Posterior vena cava (tissue), 2 donors: ENCODE measurements at places on chromosomes 5 and 9.

- DNase-seq, result peak; percentile 68
These were observed 9.2 kb downstream of the PCDH1 start for GRCh38 chr5:141869040-141869439.

DNA sequence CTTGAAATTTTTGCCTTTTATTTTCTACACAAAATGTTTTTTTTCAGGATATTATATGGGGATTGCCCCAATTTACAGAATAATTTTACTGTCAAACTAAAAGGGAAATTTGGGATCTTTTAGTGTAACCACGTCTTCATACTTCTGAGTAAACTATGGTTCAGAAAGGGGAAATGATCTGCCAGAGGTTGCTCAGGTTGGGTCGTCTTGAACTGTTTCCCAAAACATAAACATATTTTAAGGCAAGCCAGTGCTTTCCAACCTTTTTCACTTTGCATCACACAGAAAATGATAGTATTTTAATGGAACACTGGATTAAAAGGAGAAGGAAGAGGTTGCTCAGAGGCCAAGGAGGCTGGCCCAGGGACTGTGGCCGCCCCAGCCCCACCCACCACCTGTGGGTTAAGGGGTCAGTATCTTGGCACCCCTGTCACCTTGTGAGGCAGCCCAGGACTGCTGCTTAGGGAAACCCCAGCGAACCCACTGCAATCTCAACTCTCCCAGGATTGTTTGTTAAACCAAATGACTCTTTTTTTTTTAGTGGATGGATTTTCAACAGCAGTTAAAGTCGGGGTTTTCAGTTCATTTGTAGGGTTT, 142.7 kb upstream of the DHFR start:
- no peak for DNase-seq

DNA sequence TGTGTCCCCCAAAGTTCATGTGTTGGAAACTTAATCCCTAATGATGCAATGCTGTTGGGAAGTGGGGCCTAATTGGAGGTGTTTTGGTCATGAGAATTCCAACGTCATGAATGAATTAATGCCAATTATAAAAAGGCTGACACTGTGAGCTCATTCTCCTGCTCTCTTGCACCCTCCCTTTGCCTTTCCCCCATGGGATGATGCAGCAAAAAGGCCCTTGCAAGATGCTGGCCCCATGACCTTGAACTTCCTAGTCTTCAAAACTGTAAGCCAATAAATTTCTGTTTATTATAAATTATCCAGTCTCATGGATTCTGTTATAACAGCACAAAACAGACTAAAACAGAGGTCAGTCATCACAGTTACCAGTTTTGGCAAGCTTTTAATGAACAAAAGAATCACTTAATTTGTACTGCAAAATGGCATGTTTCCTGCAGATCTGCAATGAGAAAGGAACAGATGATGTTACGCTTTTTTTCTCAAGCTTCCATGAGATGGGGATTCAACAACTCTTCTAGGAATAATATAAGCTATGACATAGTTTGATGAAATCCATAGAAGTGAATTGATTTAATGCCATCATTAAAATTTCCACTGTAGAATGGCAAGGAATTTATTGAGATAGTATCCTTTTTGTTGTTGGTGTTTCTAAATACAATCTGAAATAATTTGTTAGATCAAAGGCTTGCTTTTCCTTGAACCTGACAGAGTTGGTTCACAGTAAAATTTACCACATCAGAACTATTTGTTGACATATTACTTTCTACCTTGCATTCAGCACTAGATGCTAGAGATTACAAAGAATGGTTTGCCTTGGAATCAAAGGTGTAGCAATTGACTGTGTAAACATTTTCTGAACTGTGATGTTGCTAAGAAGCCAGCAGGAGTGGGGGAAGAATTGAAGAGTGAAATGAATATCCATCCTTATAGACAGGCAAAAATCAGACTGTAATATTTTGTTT, 29.3 kb upstream of the RFK start:
- DNase-seq, result no peak

DNA sequence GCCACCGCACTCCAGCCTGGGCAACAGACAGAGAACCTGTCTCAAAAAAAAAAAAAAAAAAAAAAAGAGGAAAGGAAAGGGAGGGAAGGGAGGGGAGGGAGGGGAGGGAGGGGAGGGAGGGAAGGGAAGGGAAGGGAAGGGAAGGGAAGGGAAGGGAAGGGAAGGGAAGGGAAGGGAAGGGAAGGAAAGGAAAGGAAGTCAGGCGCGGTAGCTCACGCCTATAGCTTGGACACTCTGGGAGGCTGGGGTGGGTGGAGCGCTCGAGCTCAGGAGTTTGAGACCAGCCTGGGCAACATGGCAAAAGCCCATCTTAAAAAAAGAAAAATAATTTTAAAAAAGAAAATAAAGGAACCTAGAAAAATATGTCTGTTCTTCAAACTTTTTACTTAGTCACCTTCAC, 56.0 kb upstream of the CER1 start:
- DNase-seq, result no peak

DNA sequence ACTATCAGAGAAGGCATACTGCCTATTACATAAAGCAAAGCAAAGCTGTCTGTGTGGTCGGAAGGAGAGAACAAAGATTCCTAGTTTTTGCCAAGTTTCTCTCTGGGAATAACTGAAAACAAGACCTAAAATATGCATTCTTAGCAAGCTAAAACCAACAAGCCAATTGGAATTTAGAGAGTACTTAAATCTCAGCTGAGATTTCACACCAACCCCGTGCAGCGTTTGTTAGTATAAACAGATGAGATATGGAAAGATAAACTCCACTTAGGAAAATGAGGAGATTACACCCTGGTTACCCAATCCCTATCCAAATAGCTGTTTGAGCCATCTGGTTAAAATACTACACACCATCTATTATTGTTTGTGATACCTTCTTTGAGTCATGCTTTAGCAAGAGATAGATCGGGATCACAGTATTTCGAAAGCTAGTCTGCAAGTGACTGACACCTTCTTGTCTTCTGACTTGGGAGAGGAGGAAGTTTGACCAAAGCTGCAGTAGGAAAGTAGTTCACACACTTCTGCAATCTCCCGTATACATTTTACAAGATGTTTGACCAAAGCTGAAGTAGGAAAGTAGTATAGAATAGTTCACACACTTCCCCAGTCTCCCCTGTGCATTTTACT, 18.2 kb downstream of the FAF2 start:
- no peak for DNase-seq

- no peak for DNase-seq
These were observed 115.9 kb upstream of the FCN2 start for GRCh38 chr9:134764473-134765269.

GRCh38 chr5:124841829-124842712, 95.6 kb upstream of the ZNF608 start:
- peak; percentile 80 for DNase-seq

- peak; percentile 47 for DNase-seq
These were observed 39.5 kb downstream of the SLC22A5 start for GRCh38 chr5:132408965-132409364.

DNA sequence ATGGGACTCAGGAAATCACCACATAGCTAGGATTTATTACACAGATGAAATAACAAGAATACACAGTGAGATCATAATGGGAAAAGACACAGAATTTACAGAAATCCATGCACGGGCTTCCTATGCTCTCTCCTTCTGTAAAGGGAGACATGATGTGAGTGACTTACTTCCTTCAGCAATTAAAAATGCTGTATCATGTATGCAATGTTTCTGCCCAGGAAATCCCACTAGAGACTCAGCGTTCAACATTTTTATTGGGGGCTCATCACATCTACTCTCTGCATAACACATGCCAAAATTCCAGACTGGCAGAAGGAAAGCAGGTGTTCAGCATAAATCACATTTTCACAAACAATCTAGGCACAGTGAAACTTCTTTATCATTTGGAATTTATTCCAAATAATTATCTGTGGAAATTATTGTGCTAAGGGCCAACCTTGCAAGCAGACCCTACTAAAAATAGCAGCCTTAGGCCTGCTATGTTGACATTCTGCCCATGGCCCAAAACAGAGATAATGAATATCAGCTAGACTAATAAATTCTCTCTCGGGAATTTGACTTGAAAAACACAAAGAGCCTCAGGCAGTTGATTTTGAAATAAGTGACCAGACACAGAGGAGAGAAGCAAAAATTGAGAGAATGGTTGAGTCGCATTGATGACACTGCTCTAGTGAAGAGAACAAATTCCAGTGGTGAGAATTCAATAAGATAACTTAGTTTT, 31.4 kb upstream of the SELENOP start:
- no peak for DNase-seq

- DNase-seq, result peak; percentile 41
These were observed 12.5 kb downstream of the TMEM8B start for GRCh38 chr9:35841645-35841900.

- DNase-seq, result peak; percentile 91
These were observed 23.1 kb upstream of the SPTLC1 start for GRCh38 chr9:92138157-92138959.

DNA sequence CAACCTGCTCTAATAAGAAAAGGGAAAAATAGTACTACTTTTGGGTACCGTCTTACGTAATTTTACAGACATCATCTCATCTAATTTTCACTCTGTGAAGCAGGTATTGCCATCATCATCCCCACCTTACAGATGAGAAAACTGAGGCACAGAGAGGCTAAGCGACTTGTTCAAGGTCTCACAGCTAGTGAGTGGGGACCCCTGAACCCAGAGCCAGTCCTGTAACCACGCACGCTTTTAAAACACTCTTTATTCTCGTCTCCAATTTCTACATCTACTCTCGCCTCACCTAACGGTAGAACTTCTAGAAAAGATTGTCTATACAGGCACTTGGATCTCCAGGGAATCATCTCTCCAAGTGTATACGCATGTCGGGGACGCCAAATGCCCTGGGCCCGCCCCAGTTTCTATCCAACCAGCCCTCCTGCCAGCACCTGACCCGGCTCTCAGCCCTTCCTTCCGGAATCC, 1.5 kb upstream of the TRAF1 start:
- DNase-seq, result peak; percentile 87

- DNase-seq, result no peak
These were observed 53.5 kb upstream of the EPB41L4A start for GRCh38 chr5:112472614-112473013.

DNA sequence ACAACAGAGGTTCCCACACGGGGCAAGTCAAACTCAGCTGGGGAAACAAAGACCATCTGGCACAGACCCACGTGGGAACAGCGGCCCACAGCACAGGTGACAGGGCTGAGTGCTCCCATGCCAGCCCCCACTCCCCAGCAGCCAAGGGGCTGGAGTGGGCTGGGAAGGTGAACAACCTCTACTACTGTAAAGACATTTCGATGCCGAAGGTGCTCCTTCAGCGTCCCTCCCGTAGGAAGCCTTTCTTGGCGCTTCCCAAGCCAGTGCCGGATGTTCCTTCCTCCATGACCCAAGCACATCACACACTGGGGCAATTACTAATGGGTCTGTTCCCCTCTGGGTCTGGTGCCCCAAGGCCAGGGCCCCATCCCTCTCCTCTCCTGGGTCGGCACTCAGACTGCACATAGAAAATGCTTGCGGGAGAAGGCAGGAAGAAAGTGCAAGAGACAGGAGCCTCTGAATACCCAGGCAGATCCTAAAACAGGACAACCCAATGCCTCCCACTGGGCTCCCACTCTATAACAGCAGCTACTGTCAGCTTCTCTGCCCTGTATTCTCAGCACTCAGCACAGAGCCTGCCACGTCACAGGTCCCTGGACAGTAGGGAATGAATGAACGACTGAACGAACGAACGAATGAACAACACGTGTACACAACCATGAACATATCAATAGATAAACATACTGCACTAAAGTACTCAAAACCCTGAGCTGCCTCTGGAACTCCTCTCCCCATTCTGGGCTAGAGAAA, 77.0 kb upstream of the LRRTM2 start:
- peak; percentile 54 for DNase-seq

- no peak for DNase-seq
These were observed 134.1 kb downstream of the PAPPA start for GRCh38 chr9:116287721-116288120.

DNA sequence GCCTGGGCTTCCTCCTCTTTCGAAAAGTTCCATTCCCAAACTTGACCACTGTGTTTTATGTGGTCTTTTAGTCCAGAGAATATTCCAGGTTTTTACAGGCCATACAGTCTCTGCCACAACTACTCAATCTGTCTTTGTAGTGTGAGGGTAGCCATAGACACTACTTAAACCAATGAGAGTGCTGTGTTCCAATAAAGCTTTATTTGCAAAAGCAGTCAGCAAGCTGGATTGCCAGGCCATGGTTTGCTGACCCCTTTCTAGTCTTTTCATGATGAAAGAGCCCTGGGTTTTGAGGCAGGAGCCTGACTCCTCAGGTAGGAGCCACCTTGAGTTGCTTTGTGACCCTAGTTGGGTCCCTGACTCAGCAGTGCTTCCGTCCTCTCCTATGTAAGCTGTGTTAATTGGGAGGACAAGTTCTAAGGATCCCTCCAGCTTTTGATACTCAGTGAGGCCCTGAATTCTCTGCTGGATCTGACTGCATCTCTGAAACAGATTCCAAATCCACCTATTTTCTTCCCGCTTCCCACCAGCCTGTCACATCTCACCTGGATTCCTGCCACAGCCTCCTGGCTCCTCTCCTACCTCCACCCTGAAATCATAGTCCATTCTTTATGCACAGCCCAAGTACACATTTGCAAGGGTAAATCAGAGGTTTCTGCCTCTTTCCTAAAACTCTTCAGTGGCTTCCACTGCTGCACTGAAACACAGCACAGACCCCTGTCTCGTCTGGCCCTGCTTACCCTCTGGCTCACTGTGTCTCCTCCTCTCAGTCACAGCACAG, 13.5 kb downstream of the GALNT10 start:
- DNase-seq, result no peak

DNA sequence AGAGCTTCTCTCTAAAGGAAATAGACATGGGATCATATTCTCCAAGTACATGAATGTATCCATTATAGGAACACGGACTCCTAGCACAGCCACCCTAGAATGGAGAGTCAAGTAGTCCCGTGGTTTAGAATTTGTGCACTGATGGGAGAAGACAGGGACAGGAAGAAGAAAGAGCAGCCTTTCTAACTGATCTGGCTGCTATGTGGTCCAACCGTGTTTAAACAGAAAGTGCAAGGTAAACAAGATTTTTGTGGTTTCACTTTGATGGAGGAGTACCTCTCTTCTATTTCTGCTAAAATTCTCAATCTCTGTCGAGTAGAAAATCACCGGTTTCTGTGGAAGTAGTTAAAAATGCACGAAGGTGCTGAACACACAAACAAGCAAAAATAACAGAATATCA, 171.3 kb downstream of the ST8SIA4 start:
- no peak for DNase-seq

GRCh38 chr5:142644640-142645361, 41.1 kb downstream of the FGF1 start:
- no peak for DNase-seq
